CD4-positive, alpha-beta T cell treated with Interleukin-2 at 100 ng/mL for 4 hours (primary cell): ENCODE measurements at places on chromosomes 12 and 14.

DNA sequence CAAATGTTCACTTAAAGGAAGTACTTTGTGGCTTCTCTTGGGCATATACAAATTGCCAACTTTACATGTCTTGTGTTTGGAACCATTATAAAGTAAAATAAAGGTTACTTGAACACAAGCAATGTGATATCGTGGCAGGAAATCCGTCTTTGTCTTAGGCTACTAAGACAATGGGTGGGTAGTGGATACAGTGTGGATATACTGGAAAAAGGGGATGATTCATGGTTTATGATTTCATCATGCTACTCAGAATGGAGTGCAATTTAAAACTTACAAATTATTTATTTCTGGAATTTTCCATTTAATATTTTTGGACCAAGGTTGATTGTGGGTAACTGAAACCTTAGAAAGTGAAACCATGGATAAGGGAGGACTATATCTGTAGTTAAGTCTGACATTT lies 48.4 kb downstream of the MYRFL start:
- no peak for DNase-seq

DNA sequence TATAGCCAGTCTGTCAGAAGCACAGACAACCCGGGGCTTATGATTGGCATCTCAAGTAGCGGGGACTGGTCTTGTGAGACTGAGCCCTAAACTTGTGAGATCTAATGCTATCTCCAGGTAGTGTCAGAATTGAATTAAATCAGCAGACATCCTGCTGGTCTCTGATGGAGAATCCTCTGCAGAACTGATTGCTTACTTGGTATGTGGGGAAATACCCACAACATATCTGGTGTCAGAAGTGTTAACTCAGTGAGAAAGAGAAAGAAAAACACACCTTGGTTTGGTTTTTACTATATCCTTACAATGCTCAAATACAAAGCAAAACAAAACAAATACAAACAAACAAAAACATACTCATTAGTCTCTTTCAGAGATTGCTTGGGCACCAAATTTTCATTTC lies 10.0 kb downstream of the SEL1L start:
- DNase-seq, result no peak

GRCh38 chr12:52182384-52182783 lies 9.4 kb downstream of the KRT80 start:
- no peak for DNase-seq

GRCh38 chr14:63453443-63453936 lies 89.7 kb downstream of the PPP2R5E start:
- DNase-seq, result no peak

- no peak for DNase-seq
Measured at GRCh38 chr12:100493396-100494012, 19.8 kb downstream of the NR1H4 start.

DNA sequence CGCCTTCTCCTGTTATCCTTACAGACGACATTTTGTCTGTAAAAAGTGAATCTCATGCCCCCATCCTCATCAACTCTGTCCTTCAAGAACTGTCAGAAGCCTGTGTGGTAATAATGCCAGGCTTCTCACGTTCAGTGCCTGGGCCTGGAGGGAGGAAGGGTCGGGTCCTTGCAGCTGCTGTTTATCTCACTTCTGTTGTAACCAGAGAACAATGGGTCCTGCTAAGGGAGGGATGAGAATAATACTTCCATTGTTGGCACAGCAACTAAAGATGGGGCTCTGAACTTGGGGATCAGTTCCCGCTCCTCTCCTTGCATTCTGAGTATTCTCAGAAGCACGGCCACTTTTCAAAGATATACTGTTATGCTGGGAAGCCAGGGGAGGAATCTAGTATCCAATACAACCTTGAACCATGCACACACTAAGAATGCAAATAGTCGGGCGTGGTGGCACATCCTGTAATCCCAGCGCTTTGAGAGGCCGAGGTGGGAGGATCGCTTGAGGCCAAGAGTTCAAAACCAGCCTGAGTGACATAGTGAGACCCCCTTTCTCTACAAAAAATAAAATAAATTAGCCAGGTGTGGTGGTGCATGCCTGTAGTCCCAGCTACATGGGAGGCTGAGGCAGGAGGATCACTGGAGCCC lies 38.8 kb upstream of the NINJ2 start:
- DNase-seq, result no peak

- no peak for DNase-seq
Measured at GRCh38 chr12:53486736-53487487, 12.3 kb downstream of the MAP3K12 start.

GRCh38 chr14:55964091-55964490 lies 154.1 kb upstream of the PELI2 start:
- DNase-seq, result no peak

DNA sequence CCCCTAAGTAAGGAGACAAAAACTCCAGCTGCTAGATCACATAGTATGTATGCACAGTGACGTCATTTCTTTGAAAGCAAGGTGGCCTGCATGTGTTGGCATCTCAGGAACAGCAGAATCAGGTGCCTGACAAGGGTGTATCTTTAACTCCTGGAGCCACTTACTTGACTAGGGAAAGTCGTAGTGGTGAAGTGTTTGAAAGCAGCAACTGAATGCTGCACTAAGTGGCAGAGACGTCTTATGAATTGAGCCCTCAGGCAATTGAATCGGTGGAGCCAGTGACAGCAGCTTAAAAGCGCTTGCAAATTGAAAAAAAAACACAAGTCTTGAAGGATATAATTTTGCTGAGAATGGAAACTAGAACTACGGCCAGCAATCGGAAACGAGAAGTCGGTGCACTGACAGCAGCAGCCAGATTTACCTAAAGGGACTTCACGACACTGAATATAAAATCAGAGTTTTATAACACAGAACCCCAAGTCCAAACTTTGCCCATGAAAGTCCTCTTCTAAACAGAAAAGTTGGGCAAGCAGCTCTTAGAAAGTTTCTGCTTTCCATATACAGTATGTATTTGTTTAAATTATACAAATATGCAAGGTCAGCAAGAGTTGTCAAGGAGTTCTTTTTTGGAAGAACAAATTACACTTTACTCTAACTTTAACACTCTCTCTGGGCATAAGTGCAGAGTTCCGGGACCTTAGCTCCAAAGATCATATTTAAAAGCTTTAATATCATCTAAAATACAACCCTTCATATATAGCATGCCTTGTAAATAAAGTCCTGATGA lies 1.1 kb downstream of the IGF1 start:
- no peak for DNase-seq

GRCh38 chr12:83666690-83667089 lies 980.0 kb downstream of the TMTC2 start:
- no peak for DNase-seq

DNA sequence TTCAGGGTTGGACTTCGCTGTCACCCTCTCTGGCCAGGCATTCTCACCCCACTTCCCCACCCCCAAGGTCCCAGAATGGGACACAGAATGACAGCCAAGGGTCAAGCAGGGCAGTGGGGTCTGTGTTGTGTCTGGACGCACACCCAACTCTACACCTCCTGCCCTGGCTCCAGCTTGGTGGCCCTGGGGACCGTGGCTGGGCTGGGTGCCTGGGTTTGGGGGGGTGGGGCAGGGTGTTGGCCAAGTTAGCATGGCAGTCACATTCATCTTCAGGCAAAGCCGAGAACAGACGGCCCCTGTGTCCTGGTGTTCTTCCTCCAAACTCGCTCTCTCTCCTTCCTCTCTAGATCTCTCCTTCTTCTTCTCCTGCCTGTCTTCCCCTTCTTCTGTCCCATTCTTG lies 5.6 kb downstream of the LRP1 start:
- no peak for DNase-seq

- DNase-seq, result no peak
Measured at GRCh38 chr14:64610049-64610746, 60.4 kb downstream of the PPP1R36 start.

GRCh38 chr14:77197988-77198387 lies 16.4 kb downstream of the TMEM63C start:
- DNase-seq, result no peak

GRCh38 chr14:90368946-90369721 lies 27.7 kb upstream of the CALM1 start:
- peak; percentile 57 for DNase-seq

GRCh38 chr12:68352067-68352466 lies 19.9 kb upstream of the MDM1 start:
- DNase-seq, result no peak

- no peak for DNase-seq
Measured at GRCh38 chr12:70885956-70886355, 34.6 kb downstream of the PTPRR start.

DNA sequence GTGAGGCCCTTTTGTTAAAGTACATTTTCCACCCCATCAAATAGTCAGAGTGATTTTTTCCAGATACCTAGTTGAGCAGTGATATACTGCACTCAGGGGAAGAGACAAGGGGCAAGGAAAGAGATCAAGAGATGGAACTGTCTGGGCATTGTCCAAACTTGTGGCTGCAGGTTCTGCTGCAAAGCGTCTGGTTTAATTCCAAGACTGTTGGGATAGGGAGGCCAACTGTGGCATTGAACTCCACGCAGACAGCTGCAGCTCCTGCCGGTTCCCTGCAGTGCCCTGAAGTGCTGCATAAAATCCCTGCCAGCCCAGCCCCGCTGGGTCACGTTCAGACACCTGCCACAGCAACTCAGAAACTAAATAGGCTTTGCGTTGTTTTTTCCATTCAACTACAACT lies 30.5 kb downstream of the RPH3A start:
- DNase-seq, result no peak

DNA sequence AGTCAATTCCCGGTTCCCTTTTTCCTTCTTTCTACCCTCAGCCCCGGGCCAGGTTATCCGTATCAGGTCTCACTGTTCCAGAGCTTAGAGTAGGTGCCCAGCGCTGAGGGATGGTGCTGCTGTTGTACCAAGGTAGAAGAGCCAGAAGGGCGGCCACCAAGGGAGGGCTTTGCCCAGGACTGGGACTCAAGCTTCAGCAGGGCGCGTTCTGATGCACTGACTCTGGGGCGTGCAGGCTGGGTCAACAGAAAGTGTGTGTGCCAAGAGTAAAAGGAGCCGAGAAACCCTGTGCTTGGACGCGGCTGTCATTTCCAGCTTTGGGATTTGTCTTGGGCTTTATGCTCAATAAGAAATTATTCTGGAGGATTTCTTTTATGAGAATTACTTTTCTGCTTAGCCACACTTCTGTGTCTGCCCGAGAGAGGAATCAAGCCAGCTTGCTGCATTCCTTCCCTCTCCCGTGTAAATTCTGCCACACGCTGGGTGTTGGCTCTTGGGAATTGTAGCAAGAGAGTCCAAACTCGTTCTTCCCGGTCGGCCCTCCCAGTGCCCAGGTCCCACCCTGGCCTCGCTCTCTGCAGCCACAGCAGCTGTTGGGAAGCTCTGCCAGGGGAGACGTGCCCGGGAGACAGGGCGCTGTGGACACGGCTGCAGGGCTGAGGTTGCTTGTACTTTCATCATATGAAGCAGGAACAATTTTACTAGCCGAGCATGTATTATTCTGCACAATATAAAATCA lies 98.0 kb downstream of the FBXL14 start:
- no peak for DNase-seq
